A549 treated with Hydrocortisone at 1 μM for 4 hours (cell line): ENCODE measurements at places on chromosomes 5 and 9. TPM values are rescaled to one million over a fixed set of nuclear protein-coding genes. Genes with fewer than 3 reads are reported as not detected.

Gene TLX3
- not detected in 5 replicates for total RNA-seq

Gene TBC1D9B
- 60.0 to 66.0 TPM (median 63.4 TPM) in 5 replicates for total RNA-seq

Gene HTR1A
- total RNA-seq: not detected in 5 replicates

Gene PCDHB6
- 0.84 to 1.1 TPM (median 1.0 TPM) in 5 replicates for total RNA-seq

Gene STARD4
- total RNA-seq: 3.4 to 6.4 TPM (median 3.8 TPM) in 5 replicates

Gene SLC25A48
- 0.12 to 0.45 TPM (median 0.24 TPM) in 5 replicates for total RNA-seq

Gene GNG10
- 53.9 to 69.6 TPM (median 59.4 TPM) in 5 replicates for total RNA-seq

Gene TRIM36
- total RNA-seq: 1.8 to 2.2 TPM (median 2.2 TPM) in 5 replicates

Gene REEP2
- total RNA-seq: 5.9 to 7.5 TPM (median 7.0 TPM) in 5 replicates

Gene TRPM6
- total RNA-seq: 1.7 to 2.5 TPM (median 1.8 TPM) in 5 replicates

Gene PKD2L2
- total RNA-seq: 0.12 TPM in 1 of 5 replicates, not detected in the others

Gene ZNF618
- total RNA-seq: 7.4 to 11.9 TPM (median 9.7 TPM) in 5 replicates

Gene LRRC70
- total RNA-seq: 0.08 to 0.22 TPM (median 0.15 TPM) in 3 of 5 replicates, not detected in the others

Gene ARSK
- 5.4 to 8.5 TPM (median 8.3 TPM) in 5 replicates for total RNA-seq

Gene RXRA
- 28.7 to 37.2 TPM (median 33.9 TPM) in 5 replicates for total RNA-seq

Gene OR1J1
- not detected in 5 replicates for total RNA-seq

Gene CAVIN4
- 0.29 to 0.53 TPM (median 0.46 TPM) in 5 replicates for total RNA-seq

Gene PLPP7
- total RNA-seq: 0.06 TPM in 1 of 5 replicates, not detected in the others

Gene GAPVD1
- total RNA-seq: 11.4 to 19.4 TPM (median 15.7 TPM) in 5 replicates

Gene TSSK1B
- total RNA-seq: not detected in 5 replicates

Gene COL27A1
- total RNA-seq: 8.2 to 9.9 TPM (median 8.2 TPM) in 5 replicates

Gene NUTM2G
- not detected in 5 replicates for total RNA-seq

Gene C9orf50
- 0.08 TPM in 1 of 5 replicates, not detected in the others for total RNA-seq

Gene LECT2
- not detected in 5 replicates for total RNA-seq

Gene MLANA
- total RNA-seq: not detected in 5 replicates

Gene GPR150
- 0.06 to 0.23 TPM (median 0.16 TPM) in 5 replicates for total RNA-seq

Gene CLIC3
- total RNA-seq: 2.3 to 5.7 TPM (median 4.6 TPM) in 5 replicates

Gene KIF4B
- 0.02 to 0.06 TPM (median 0.03 TPM) in 4 of 5 replicates, not detected in the other for total RNA-seq

Gene SPAG8
- total RNA-seq: 0.27 to 0.49 TPM (median 0.35 TPM) in 5 replicates

Gene SH3RF2
- 2.0 to 2.8 TPM (median 2.4 TPM) in 5 replicates for total RNA-seq

Gene CDX1
- total RNA-seq: not detected in 5 replicates

Gene CCDC183
- 0.18 to 0.63 TPM (median 0.44 TPM) in 5 replicates for total RNA-seq

Gene C5orf47
- 0.03 to 0.17 TPM in 2 of 5 replicates, not detected in the others for total RNA-seq

Gene ACOT12
- 0.05 TPM in 1 of 5 replicates, not detected in the others for total RNA-seq

Gene C5orf34
- total RNA-seq: 3.7 to 5.3 TPM (median 4.6 TPM) in 5 replicates

Gene ENTR1
- 62.3 to 72.1 TPM (median 70.1 TPM) in 5 replicates for total RNA-seq

Gene C1QTNF2
- total RNA-seq: 0.06 to 0.12 TPM (median 0.08 TPM) in 5 replicates

Gene GCNT1
- total RNA-seq: 2.1 to 4.8 TPM (median 4.0 TPM) in 5 replicates

Gene CD274
- total RNA-seq: 1.0 to 2.1 TPM (median 1.3 TPM) in 5 replicates
